ENCODE measurements at places on chromosomes 7 and 10.

- peak; percentile 95 for DNase-seq
Measured at GRCh38 chr10:98460837-98461499, 14.2 kb upstream of the HPS1 start.

- DNase-seq = no peak
Measured at GRCh38 chr10:34557173-34557572, 257.9 kb downstream of the PARD3 start.

DNA sequence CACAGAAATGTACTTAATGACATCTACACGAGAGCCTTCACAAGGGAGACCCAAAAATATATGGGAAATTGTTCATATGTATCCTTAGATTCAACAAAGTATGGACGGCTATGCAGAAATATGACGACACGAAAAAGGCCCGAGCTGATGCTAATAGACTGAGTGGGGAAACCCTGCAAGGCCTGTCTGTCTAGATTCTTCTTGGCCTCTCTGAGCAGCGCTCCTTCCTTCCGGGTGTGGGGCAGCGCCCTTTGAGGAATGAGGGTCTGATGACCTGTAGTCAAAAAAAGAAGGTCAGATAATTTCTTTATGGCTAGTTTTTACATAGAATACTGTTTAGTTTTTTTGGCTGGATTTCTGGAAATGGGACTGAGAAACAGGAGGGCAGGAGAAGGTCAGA, 192.8 kb upstream of the AKR1E2 start:
- DNase-seq = no peak

- DNase-seq = peak; percentile 31
Measured at GRCh38 chr10:121734589-121735045, 136.4 kb upstream of the FGFR2 start.

DNA sequence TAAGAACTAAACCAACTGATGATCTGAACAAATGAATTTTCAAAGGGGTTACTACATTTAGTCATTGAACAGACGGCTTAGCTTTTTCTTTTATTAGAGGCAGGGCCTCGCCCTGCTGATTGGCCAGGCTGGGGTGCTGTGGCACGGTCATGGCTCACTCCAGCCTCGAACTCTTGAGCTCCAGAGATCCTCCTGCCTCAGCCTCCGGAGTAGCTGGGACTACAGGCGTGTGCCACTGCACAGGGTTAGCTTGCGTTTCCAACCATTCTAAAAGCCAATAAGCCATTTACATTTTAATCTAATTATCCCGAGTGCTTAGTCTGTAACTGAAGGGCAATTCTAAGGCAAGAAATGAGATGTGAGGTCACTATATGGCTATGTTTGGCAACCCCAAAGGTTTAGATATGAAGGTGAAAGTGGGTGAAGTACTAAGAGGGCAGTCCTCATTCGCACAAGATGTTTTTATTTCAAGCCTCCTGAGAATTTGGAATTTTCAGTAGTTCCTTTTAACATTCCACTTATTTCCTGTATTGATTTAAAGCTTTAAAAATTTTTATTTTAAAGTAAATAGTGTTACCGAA, 1.6 kb upstream of the CDK13 start:
- no peak for DNase-seq

GRCh38 chr7:106042196-106042611, 69.9 kb downstream of the SYPL1 start:
- DNase-seq = no peak

- DNase-seq = no peak
Measured at GRCh38 chr7:156198277-156198676, 386.0 kb upstream of the SHH start.

DNA sequence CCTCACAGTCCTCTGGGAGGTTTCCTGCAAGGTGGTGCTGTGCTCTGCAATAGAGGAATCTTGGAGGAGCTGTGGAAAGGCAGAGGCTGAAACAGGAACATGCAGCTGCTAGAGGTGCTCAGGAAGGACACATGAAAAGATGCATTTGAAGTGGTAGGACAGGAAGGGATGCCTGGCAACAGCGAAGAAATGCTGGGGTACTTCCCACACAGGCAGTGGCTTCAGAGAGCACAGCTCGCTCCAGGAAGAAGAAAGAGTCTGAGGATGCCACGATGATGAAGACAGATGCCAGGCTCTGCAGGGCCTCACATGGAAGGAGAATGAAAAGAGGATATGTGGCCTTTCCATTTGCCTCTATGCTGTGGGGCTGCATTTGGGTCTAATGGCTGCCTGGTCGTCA, 77.0 kb upstream of the TMEM72 start:
- no peak for DNase-seq

- no peak for DNase-seq
Measured at GRCh38 chr10:119289227-119289920, 82.0 kb downstream of the GRK5 start.

DNA sequence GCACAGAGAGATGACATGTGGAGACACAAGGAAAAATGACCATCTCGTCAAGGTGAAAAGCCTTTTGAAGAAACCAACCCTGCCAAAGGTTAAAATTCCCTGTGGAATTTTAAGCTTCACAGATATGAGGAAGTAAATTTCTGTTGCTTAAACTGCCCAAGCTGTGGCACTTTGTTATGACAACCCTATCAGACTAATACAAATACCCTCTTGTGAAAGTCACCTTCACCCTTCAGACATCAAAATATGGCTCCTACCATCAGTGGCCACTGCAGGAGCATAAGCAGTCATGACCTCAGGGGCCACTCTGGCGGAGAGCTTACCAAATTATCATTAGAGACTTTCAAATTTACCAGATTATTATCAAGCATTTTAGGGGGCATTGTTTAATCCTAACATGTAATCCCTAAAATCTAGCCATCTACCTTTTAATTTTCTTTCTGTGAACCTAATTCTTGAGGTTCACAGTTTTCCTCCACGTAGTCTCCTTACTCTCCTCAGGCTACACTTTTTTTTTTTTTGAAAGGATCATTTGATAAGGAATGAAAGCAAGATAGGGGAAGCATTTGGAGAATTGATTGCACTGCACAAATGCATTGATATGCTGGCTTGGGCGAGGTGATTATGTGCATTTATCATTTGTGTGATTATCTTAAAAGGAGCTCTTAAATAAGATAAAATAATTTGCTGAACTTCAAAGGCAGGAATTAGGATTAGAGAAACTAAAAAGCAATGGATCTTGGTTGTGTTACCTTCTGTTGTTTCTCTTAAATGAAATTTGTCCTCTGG, 90.3 kb downstream of the TMEM168 start:
- no peak for DNase-seq

- peak; percentile 53 for DNase-seq
Measured at GRCh38 chr10:33098951-33099663, 141.1 kb upstream of the ITGB1 start.

DNA sequence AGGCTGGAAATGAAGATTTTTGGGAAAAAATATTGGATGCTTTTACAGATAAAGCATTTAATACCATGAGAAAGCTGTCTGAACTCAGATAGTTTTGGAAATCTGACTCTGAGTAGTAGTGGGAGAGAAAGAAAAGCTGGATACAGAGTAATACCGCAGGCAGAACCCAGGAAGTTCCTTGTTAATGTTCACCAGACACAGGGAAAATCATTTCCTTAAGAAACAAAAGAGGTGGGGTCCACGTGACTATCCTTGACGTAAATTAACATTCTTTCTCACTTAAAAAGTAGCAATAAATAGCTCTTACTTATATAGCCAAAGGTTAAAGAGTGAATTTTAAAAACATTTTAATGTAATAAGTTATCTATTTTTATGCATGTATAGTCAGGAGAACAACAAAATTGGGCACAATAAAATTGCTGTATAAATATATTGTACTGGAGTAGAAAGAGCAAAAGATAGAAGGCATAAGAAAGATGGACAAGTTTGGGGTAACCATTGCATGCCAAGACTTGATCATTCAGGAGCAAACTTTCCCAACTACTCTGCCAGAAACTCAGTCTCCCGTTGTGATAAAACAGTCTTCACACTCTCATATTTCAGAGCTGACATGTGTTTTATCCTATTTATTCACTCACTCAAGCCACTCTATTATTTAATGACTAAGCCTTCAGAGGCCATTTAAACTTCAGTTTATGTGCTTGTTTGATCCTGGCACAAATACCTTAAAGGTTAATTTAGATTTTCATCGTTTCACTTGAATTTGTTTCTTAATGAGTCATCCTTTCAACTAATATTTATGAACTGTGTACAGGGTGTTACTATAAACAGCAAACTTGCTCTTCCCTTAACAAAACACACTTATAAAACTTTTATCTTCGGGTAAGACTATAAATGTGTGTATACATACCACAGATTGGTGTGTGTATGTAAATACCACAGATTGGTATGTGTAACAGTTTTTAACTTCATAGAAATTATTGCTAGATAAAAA, 143.1 kb downstream of the GNAI1 start:
- DNase-seq = peak; percentile 43

GRCh38 chr10:8102708-8103401, 48.4 kb downstream of the GATA3 start:
- no peak for DNase-seq

DNA sequence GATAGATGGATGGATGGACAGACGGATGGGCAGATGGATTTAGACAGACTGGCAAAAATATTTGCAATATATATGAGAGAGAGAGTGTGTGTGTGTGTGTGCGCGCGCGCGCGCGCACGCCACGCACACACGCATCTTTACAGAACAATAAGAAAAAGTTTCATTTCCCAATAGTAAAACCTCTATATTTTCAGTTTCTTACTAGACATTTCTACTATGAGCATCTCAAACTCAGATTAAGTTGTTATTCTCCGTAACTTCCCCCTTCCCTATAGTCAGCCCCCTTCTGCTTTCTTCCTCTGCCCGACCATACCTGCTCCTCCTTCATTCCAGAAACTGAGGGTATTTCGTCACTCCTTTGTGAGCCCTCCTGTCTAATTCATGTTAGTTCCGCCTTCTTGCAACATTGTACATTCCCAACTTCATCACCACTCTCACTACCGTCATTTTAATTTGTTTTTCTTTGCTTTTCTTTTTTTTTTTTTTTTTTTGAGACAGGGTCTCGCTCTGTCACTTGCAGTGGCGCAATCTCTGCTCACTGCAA, 154.4 kb upstream of the SH2B2 start:
- no peak for DNase-seq

GRCh38 chr10:109852475-109853037, 70.8 kb downstream of the XPNPEP1 start:
- DNase-seq = peak; percentile 72

GRCh38 chr10:75643944-75644692, 212.7 kb downstream of the LRMDA start:
- DNase-seq = no peak

- no peak for DNase-seq
Measured at GRCh38 chr7:26680587-26680986, 183.8 kb downstream of the SKAP2 start.

DNA sequence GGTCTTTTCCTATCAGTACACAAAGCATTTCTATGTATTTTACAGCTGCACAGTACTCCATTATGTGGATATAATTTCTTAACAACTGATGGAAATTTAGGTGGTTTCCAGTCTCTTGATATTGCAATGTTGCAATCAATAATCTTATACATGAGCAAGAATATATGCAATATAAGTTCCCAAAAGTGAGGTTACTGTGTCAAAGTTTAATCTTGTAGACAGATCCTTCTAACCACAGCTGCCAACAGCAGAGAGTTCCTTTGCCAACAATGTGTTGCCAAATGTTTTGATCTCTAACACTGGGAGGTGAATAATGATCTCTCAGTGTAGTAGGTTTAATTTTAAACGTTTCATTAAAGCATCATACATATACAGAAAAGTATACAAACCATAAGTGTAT, 54.5 kb downstream of the CUL2 start:
- no peak for DNase-seq

GRCh38 chr7:113873554-113874151, 45.2 kb downstream of the PPP1R3A start:
- peak; percentile 64 for DNase-seq

GRCh38 chr10:94358480-94358879, 4.3 kb downstream of the NOC3L start:
- DNase-seq = peak; percentile 93

DNA sequence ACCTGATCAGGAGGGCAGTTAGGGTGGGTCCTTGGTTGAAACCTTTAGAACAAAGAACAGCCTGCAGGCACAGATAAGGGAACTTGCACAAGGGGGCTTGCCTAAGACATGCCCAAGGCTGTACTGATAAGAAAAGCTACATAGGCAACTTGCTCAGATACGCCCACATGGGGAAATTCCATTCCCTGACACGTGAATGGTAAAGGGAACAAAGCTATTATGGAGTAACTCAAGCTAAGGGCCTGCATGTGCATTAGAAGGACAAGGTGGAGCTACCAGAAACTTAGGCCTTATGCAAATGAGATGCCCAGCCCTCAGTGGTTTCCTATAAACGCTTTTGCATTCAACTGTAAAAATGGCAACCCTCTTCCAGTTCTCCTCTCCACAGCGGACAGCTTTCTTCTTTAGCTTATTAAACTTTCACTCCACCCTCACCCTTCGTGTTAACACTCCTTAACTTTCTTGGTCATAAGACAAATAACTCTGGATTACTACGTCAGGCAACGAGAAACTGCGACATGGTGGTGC, 1192.1 kb upstream of the CELF2 start:
- no peak for DNase-seq

- DNase-seq = no peak
Measured at GRCh38 chr10:75435291-75435690, 3.9 kb downstream of the LRMDA start.

GRCh38 chr7:47285860-47286491, 295.9 kb downstream of the TNS3 start:
- DNase-seq = peak; percentile 84

- DNase-seq = peak; percentile 36
Measured at GRCh38 chr10:61097026-61097425, 153.0 kb upstream of the RHOBTB1 start.

- DNase-seq = no peak
Measured at GRCh38 chr7:100649826-100650565, 6.3 kb downstream of the ACTL6B start.

Data from fibroblast of skin of back (primary cell).